ENCODE measurements at places on chromosomes 12 and 14.

GRCh38 chr14:60221457-60221856 is 27.6 kb upstream of the PPM1A start:
- no peak for DNase-seq

- DNase-seq = no peak
Measured at GRCh38 chr14:66483322-66483721, 2.8 kb upstream of the CCDC196 start.

DNA sequence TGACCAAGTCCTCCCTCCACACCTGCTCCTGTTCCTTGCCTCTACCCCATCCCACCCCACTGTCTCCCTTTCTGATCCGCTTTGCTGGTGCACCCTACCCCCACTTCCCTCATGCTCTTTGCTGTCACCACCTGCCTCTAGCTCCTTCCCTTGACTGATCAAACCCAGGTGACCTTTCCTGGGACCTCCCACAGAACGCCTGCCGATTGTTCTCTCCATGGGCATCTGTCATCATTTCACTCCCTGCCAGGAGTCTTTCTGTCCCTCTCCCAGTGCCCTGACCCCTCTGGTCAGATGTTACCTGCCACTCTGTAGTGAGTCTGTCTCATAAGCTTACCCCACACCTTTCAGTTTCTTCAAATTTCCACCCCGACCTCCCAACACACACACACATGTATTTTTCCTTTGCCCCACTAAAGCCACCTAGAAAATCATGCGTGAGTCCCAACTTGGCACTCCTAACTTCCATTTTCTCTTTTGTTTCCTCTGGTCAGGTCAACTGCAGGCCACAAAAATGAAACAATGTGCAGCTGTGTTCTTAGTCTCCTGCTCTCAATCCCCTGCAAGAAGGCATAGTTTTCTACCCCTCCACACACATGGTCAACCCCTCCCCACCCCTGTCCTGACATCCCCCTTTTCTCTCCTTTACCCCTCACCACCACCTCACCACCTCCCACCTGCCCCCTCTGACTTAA is 229.8 kb downstream of the DPF3 start:
- no peak for DNase-seq

GRCh38 chr14:96416292-96416691 is 24.4 kb downstream of the AK7 start:
- DNase-seq = no peak

GRCh38 chr12:5294274-5295070 is 137.4 kb upstream of the NTF3 start:
- DNase-seq = no peak

GRCh38 chr12:76489737-76490136 is 69.8 kb downstream of the OSBPL8 start:
- DNase-seq = no peak

GRCh38 chr14:103899316-103899715 is 28.9 kb upstream of the TDRD9 start:
- no peak for DNase-seq

- DNase-seq = no peak
Measured at GRCh38 chr12:102806110-102806509, 110.9 kb downstream of the PAH start.

GRCh38 chr12:94620621-94621020 is 29.7 kb downstream of the TMCC3 start:
- DNase-seq = no peak

- DNase-seq = no peak
Measured at GRCh38 chr12:108187831-108188230, 58.7 kb downstream of the WSCD2 start.

DNA sequence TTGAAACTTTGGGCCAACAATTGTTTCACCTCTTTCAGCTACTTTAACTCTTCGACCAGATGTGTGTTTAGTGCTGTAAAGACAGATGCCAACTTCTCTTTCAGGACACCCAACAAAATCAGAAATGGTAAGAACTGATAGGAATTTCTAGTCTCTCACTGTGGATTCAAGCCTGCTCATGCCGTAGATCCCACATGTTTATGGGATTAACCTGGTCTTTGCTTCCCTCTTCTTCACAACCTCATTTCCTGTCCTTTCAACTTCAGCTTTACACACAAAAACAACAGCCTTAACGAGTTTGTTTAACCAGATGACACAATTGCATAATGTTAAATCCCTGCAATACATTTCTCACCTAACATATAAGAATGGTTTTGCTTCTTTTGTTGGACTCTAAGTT is 1031.9 kb upstream of the LRFN5 start:
- no peak for DNase-seq

- no peak for DNase-seq
Measured at GRCh38 chr12:1936406-1937320, 18.2 kb upstream of the CACNA2D4 start.

DNA sequence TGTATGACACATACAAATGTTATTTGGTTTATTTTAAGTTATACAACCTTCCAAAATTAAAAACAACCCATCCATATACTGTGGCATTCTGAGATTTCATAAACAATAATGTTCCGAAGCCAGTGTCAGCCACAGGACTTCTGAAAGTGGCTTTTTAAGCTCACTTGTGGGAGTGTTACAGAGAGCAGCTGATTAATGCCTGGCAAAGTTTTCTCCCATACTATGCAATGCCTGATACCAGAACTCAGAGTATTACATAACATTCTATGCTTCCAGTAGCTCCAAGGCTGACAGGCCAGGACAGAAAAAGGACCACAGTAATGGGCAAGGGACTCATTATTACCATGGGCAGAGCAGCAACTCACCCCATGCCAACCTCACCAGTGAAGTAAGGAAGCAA is 29.3 kb downstream of the NELL2 start:
- no peak for DNase-seq

- no peak for DNase-seq
Measured at GRCh38 chr12:25995906-25996305, 37.4 kb downstream of the RASSF8 start.

DNA sequence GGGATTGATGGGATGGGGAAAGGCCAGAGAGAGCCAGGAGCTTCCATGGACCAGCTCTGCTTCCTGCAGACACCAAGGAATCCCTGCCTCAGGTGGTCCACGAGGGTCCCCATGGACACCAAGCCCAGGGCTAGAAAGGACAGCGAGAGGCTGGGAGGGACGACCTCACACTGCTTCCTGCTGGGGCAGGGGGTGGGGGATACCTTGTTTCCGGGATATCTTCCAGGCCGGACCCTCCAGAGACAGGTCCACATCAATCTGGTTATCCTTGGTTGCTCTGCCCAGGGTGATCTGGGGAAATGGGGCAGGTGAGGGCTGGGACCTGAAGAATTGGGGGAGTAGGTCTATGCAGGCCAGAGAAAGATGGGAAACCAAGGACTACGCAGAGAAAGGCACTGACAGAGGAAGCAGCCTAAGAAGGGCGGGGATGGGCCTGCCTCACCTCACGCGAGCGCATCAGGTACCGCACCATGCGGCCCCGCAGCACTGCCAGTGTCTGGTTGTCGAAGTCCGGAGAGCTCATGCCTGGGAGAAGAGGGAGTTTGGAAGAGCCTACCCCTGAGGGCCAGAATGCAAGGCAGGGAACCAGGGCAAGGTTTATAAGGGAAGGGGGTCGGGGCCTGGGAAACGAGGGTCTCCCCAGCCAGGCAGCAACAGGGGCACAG is 8.8 kb downstream of the MCRS1 start:
- DNase-seq = no peak

DNA sequence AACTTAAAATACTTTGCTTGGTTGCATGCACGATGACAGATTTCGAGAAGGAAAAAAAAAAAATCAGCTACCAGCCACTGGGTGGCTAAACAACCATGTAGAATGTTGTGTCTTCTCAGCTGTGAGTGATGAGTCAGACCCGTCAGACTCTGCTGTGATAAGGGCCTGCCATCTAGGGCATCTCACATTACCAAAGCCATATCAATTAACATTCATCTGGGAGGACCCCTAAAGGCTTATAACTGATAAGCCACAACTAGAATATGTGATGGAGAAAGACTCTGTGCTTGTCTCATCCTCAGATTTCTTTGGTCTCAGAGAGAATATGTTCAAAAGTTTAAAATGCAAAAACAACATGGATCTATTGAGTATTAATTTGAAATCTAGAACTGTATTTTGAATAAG is 111.5 kb downstream of the PAX9 start:
- DNase-seq = no peak

GRCh38 chr12:95590775-95591174 is 39.5 kb upstream of the USP44 start:
- no peak for DNase-seq

DNA sequence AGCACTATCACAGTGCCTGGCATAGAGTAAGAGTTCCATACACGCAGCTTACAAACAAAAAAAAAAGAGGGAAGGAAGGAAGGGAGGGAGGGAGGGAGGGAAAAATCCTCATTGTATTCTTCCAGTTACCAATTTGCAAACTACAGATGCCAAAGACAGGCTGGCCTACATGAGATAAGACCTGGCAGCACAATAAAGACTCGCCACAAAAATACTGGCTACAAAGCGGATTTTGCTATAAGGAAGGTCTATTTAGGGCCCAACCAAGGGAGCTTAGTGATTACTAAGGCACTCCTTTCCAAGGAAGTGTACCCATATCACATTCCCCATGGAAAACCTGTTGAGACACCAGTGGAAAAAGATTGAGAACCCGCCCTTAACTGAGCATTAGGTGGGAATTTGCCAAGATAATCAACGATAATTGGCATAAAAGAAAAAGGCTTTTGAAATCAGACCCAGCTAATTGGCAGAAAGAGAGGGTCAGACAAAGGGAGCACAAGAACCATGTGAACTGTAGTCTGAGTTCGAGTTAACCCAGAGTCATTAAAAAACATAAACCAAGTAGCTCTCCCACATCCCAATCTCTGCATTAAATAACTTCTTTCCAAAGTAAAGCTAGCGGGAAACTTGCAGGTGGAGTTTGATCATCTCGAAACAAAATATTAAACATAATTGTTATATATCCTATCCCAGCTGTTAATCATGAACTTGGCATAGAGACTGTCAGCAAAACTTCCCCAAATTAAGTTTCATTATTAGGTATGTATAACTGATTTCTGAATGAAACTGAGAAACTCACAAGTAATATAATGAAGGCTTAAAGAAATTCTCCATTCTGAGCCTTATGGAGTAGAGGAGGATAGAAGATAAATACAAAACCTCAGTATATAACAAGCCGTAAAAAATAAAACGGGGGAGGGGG is 50.1 kb downstream of the PHLDA1 start:
- no peak for DNase-seq

DNA sequence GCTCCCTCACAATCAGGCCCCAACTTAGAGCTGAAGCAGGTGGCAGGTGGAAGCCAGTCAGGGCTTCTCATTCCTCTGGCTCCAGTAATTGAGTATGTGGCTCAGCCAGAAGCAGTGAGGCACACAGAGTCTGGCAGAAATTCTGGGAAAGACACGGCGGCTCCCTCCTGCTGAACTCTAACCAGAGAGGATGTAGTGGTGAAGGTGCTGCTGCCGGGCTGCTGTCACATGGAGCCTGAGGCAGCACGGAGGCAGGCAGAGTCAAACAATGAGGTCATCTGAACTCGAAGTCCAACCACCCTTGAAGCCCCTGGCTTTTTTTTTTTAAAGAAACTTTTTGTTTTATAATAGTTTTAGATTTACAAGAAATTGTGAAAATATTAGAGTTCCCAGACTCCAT is 33.4 kb upstream of the SMOC1 start:
- no peak for DNase-seq

- no peak for DNase-seq
Measured at GRCh38 chr12:42023733-42024494, 120.8 kb downstream of the GXYLT1 start.

- no peak for DNase-seq
Measured at GRCh38 chr14:75577090-75577489, 1.3 kb upstream of the FLVCR2 start.

- no peak for DNase-seq
Measured at GRCh38 chr12:55676707-55677106, 31.0 kb downstream of the ITGA7 start.

GRCh38 chr14:90132821-90133570 is 71.2 kb downstream of the KCNK13 start:
- DNase-seq = no peak

DNA sequence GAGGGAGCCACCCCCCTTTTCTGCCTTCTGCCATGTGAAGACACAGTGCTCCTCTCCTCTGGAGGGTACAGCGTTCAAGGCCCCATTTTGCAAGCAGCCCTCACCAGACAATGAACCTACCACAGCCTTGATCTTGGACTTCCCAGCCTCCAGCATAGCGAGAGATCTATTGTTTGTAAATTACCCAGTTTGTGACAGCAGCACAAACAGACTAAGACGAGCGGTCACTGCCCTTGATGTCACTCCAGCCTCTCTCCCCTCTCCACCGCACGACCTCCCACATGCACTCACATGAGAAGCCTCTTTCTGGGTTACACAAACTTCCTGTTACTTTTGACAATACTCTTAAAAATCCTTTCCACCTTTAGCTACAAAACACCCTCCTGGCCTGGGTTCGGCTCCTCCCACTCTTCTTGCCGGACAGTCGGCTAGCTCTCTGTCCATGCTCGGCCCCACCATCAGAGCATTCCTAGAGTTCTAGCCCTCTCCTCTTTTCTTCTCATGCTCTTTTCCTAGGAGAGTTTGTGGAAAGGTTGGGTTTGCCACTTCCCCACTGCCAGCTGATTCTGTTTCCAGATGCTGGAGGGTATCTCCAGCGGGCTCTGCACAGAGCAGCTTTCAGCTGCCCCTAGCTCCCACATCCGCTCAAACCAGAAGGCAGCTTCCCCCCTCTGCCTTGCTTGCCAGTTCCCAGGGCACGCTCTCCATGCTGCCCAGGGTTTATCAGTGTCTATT is 124.3 kb downstream of the FOXN3 start:
- no peak for DNase-seq

DNA sequence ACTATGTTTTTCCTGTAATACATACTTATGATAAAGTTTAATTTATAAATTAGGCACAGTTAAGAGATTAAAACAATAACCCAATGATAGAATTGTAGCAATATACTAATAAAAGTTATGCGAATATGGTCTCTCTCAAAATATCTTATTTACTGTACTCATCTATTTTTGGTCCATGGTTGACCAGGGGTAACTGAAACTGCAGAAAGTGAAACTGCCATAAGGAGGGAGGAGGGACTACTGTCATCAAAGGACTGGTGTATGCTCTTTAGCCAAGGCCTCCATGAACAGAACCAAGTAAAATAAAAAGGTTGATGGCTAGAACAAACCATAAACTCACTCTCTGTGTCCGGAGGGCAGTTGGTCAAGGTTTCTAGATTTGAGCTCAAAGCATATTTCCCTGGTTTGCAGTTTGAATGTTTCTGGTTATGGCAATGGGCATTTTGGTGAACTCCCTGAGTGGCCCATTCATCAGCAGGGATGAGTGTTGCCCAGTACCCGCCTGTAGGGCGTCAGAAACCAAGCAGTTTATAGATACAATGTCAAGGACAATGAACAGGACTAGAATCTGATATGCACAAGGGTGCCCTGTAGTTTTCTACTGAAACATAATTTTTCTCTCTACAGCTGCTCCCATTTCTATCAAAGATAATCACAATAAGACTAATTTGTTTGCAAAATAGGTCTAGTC is 19.8 kb downstream of the LEMD3 start:
- no peak for DNase-seq

Data from NCI-H1930 (cell line).